ENCODE measurements at places on chromosomes 1 and 21. TPM values are rescaled to one million over a fixed set of nuclear protein-coding genes. Genes with fewer than 3 reads are reported as not detected.

GRCh38 chr1:79887059-79887458 lies 880.5 kb upstream of the ADGRL4 start:
- no peaks in the 10 kb centered on the region for H3K4me1 ChIP-seq
- no peak overlapping the region for H3K27ac ChIP-seq

GRCh38 chr1:22248746-22249145 lies 105.8 kb upstream of the WNT4 start:
- no peaks in the 10 kb centered on the region for H3K36me3 ChIP-seq
- no peak overlapping the region for H3K27ac ChIP-seq
- H3K27me3 ChIP-seq: no peaks in the 10 kb centered on the region
- no peak overlapping the region for H3K4me3 ChIP-seq
- peaks cover 2% of the 10 kb centered on the region for H3K4me1 ChIP-seq

DNA sequence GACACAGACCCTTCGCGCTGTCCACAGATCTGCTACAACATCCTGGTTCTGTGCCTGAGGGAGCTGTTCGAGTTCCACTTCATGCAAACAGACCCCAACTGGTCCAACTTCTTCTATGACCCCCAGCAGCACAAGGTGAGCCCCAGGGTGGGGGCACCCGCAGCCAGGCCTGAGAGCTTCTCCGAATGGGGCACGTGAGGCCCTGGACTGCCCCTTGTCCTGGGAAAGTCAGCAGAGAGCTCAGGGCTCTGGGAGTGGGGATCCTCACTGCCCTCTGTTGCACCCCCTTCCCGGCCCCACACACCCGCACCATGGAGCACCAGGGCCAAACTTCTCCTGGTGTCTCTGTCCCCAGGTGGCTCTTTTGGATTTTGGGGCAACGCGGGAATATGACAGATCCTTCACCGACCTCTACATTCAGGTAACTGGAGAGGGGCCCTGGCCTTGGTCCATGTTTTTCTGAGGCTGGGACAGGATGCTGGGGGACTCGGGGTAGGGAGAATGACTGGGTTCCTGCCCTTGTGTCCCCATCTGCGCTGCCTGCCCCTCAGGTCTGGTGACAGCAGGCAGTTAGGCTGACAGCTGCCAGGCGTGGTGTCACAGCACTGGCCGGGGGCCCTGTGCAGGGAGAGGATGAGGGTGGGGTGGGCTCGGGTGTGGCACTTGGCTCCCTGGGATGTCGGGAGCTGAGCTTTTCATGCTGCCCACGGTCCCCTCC lies 44.6 kb downstream of the COQ8A start:
- H3K27ac ChIP-seq: no peak overlapping the region
- peak; percentile 15 for DNase-seq
- no peaks in the 10 kb centered on the region for H3K27me3 ChIP-seq
- H3K4me1 ChIP-seq: no peaks in the 10 kb centered on the region
- H3K4me3 ChIP-seq: no peak overlapping the region

GRCh38 chr1:102970496-102971078 lies 137.7 kb downstream of the COL11A1 start:
- no peak overlapping the region for H3K4me3 ChIP-seq
- no peak for DNase-seq
- H3K27ac ChIP-seq: no peak overlapping the region
- H3K27me3 ChIP-seq: no peaks in the 10 kb centered on the region

- H3K4me3 ChIP-seq: no peak overlapping the region
- H3K4me1 ChIP-seq: peaks cover 8% of the 10 kb centered on the region
- DNase-seq: no peak
- no peak overlapping the region for H3K27ac ChIP-seq
- H3K27me3 ChIP-seq: no peaks in the 10 kb centered on the region
These were observed 9.2 kb downstream of the RORC start for GRCh38 chr1:151822404-151822803.

DNA sequence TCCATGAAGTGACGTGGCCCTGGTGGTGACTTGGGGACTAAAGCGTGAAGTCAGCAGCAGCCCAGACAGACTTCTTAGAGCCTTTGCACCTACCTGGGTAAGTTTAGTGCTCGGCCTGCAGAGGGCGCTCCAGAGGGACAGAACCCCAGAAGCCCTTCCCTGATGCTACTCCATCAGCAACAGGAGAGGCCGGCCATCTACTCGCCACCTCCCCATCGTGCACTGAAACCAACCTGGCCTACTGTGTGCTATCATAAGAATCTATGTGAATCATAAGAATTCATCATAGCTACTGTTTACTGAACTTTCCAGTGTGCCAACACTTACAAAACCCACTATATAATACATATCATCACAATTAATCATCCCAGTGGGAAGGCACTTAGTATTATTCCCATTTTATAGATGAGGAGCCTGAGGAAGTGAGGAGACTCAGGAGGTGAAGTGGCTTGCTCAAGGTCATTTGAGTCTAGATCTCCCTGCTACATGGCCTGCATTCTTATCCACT lies 7.9 kb upstream of the EDN2 start:
- no peak overlapping the region for H3K27ac ChIP-seq
- no peak for DNase-seq
- H3K36me3 ChIP-seq: no peaks in the 10 kb centered on the region
- peaks cover 5% of the 10 kb centered on the region for H3K4me1 ChIP-seq
- no peak overlapping the region for H3K4me3 ChIP-seq

GRCh38 chr1:64505232-64505943 lies 35.5 kb downstream of the CACHD1 start:
- DNase-seq: peak; percentile 61
- H3K36me3 ChIP-seq: no peaks in the 10 kb centered on the region
- H3K27me3 ChIP-seq: no peaks in the 10 kb centered on the region
- H3K4me1 ChIP-seq: peaks cover 17% of the 10 kb centered on the region
- peak overlapping the region; percentile 35 for H3K4me3 ChIP-seq

GRCh38 chr1:159302095-159302494 lies at the start of gene FCER1A:
Gene FCER1A, plus strand, starts transcription at chr1:159302336. Its CDS starts 29 bp downstream, at chr1:159302365.
- no peaks in the 10 kb centered on the region for H3K27me3 ChIP-seq
- no peak within 1 kb of the TSS for H3K4me3 ChIP-seq
- DNase-seq: no peak
- H3K36me3 ChIP-seq: no peaks in the 10 kb centered on the region

DNA sequence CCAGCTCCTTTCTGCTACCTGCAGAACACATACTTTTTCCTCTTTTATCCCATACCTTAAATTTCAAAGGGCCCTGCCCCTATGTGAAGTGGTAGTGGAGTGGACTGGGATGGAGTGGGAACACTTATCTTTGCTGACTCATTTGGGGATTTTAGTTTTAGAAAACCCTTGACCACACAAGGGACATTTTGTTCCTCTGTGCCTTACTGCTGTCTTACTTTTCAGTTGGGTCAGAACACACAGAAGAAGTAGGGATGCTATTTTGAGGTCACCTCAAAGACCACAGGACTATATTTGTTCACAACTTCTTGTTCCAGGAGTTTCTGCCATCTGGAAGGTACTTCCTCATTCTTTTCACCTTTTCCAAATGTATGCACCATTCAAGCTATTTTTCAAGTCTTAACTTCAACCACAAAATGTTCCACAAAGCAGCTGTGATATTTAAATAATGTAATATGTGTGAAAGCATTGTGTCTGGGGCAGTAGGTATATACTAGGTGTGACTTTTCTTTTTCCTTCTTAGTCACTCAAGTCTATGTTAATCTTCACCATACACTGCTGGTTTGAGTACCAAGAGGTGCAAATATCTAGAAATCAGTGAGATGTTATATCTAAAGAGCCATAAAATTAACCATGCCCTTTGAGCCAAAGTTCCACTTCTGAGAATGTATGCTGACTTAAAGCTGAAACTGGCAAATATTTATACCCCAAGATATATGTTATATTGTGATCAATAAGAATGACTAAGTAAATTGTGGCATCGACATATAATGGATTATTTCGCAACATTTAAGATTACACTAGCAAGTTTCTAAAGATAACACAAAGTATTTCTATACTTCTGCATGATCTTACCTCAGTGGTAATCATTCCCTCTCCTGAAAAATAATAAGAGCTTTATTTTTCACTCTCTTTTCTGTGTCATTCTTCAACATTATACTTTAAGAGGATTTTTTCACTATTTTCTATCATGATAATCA lies 308.5 kb downstream of the MRPL39 start:
- H3K27ac ChIP-seq: no peak overlapping the region
- no peaks in the 10 kb centered on the region for H3K4me1 ChIP-seq
- DNase-seq: no peak
- no peaks in the 10 kb centered on the region for H3K36me3 ChIP-seq

DNA sequence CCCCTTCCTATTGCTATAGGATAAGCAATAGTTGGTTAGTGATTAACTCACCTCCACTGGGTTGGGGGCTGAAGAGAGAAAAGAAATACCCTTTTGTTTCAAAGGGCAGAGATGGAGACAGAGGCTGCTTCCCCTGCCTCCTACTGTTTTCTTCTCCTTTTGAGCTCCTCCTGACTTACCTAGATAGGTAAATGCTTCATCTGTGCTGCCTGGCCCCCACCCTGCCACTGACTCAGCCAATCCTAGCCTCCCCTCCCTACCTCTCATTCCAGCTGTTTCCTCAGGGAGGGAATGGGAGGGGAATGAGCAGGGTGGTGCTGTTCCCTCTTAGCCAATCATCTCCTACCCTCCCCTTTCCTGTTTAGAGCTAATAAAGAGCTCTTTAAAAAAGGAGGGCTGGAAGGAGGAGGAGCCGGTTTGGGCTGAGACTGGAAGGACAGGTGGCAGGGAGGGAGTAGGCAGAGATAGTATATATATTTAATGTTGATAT lies at the start of gene C1orf116:
Gene C1orf116 (minus strand): TSS at position 229 of the 490 bp plus-strand sequence. CDS start 5,158 bp downstream, outside the sequence.
- H3K27me3 ChIP-seq: no peaks in the 10 kb centered on the region
- no peaks in the 10 kb centered on the region for H3K36me3 ChIP-seq
- H3K4me1 ChIP-seq: no peaks in the 10 kb centered on the region
- DNase-seq: no peak

DNA sequence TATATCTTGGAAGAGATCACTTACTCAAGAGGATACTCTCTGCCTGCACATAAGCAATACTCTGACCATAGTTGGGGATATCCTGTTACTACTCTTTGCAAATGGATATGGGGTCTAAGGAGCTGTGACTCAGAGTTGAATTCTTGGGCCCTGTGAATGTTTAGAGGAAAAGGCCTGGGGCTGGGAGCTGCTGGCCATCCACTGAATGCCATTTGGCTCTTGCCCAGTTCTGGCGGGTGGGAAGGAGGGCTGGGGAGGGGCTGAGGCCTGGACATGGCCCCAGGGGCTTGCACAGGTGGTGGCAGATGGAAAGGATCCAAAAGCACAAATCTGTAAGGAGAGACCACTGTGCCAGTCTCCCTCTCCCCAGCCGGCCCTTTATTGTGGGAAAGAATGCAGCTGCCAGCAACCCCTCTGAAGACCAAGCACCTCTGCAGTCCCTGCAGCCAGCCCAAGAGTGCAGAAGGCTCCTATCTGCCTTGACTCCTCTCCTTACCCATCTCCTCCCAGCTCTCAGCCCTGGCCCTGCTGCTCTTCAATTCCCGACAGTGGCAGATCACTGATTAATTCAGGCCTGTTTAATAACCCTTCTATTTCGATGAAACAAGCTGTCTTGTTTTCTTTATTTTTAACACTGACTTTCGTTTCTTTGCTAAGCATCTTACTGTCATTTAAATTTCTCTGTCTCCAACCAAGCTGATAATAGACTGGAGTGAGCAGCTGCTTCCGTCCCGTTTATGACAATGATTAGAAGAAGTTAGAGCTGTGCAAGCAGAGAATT lies 12.1 kb downstream of the PLXNA2 start:
- H3K36me3 ChIP-seq: no peaks in the 10 kb centered on the region
- DNase-seq: no peak
- no peak overlapping the region for H3K27ac ChIP-seq
- no peaks in the 10 kb centered on the region for H3K27me3 ChIP-seq

DNA sequence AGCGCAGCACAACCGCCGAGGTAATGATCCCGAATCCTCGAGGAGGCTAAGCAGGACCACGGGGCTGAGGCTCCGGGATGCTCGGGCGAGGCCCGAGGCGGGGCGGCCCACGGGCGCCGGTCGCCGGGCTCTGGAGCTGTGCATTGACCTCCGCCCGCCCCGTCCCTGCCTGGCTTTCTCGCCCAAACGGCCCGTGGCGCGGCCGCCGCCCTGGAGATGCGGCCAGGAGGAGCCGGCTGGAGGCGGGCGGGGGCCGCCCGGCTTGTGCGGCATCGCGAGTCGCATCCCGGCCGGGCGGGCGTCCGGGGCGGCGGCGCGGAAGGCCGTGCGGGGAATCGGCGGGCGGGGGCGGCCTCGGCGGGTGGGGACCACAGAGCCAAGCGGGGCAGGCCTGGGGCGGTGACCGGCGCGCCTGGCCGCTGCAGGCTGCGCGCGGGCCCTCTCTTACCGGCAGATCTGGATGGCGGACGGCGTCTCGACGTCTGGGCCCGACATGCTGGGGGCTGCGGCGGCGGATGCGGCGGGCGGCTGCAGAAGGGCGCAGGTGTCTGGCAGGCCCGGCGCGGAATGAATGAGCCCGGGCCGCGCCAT lies 663 bp downstream of the ACOT7 start:
- no peak overlapping the region for H3K27ac ChIP-seq
- H3K4me1 ChIP-seq: peaks cover 8% of the 10 kb centered on the region
- no peaks in the 10 kb centered on the region for H3K27me3 ChIP-seq
- H3K36me3 ChIP-seq: no peaks in the 10 kb centered on the region
- peak overlapping the region; percentile 57 for H3K4me3 ChIP-seq

GRCh38 chr21:35651196-35651595 lies 409.1 kb downstream of the SETD4 start:
- no peaks in the 10 kb centered on the region for H3K27me3 ChIP-seq
- H3K4me1 ChIP-seq: peaks cover 2% of the 10 kb centered on the region
- no peaks in the 10 kb centered on the region for H3K36me3 ChIP-seq
- H3K27ac ChIP-seq: no peak overlapping the region

- H3K36me3 ChIP-seq: no peaks in the 10 kb centered on the region
- H3K27me3 ChIP-seq: no peaks in the 10 kb centered on the region
- no peaks in the 10 kb centered on the region for H3K4me1 ChIP-seq
- no peak overlapping the region for H3K27ac ChIP-seq
These were observed 123.8 kb downstream of the BARHL2 start for GRCh38 chr1:90593312-90593711.

DNA sequence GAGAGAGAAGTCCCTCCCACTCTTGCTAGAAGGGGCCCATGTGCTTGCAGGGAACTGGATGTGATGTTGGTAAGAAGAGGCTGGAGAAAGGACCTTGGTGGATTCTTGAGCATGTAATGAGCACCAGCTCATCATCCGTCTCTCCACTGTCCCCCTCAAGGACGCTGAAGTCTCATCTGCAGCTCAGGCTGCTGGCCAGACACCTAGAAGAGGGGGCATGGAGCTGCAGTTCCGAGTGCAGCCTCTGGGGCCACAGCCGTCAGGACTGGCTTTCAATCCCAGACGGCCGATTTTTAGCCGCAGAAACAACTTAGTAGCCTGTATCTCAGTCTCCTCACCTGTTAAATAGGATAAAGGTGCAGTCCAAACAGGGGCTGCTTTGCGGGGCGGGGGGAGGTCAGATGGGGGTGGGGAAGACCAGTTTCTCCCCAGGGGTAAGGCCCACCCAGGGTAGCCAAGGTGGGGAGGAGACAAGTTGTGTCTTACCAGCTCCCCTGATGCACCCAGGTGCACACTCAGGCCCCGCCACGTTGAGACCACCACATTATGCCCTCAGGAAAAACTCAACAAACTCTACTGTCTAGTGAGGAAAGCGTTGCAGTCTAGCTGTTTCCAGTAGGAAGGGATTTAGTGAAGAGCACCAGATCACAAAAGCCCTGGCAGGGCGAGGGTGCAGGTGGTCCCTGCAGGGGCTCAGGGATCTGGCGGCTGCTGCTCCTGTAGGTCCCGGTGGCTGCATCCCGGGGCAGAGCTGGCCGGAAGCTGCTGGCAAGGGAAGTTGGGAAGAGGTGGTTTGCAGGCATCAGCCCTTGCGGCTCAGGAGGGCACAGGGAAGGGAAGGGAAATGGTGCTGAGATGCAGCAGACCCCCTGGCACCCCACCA lies 29.5 kb downstream of the LDLRAP1 start:
- H3K27ac ChIP-seq: no peak overlapping the region
- H3K4me3 ChIP-seq: no peak overlapping the region
- DNase-seq: peak; percentile 54
- peaks cover 2% of the 10 kb centered on the region for H3K4me1 ChIP-seq

The IL12RB2 gene
- polyA plus RNA-seq: 1.8 TPM

The LDLRAD1 gene
- polyA plus RNA-seq: 0.05 TPM

The SUSD4 gene
- polyA plus RNA-seq: 23.0 TPM

The YTHDF2 gene
- 31.2 TPM for polyA plus RNA-seq

All from ovary (tissue), 10 donors.